ENCODE measurements at places on chromosomes 4 and X.

- DNase-seq: no peak
Measured at GRCh38 chr4:165864271-165864670, 8.8 kb upstream of the TLL1 start.

DNA sequence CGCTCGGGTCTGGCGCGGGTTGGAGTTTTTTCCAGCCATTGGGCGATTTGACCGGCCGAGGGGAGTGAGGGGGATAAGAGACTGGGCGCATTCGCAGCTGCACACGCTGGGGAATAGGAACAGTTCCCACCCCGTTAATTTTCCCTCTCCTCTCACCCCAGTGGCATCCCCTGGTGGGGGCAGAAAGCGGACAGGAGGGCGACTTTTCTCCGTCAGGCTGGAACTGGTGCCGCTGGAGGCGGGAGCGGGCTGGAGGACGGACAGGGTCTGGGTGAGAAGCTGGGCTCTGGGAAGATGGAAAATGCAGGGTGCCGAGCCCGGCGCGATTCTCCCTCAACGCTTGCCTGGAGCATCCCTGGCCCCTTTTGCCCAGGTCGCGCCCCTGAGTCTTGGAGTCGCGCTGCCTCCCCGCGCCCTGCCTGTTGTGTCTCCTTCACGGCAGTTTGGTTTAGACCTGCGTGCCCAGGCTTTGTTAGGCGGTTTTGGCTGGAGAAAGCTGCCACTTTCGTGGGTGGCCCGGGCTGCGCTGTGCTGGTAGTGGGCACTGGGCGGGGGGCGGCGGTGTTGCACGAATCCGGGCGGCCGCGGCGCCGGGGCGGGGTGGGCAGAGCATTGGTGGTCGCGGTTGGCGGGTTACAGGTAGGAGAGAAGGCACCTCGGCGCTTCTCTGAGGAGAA, 2.0 kb downstream of the ADGRL3 start:
- DNase-seq: peak; percentile 36

GRCh38 chrX:150291014-150291413, 72.1 kb upstream of the MAMLD1 start:
- DNase-seq: no peak

DNA sequence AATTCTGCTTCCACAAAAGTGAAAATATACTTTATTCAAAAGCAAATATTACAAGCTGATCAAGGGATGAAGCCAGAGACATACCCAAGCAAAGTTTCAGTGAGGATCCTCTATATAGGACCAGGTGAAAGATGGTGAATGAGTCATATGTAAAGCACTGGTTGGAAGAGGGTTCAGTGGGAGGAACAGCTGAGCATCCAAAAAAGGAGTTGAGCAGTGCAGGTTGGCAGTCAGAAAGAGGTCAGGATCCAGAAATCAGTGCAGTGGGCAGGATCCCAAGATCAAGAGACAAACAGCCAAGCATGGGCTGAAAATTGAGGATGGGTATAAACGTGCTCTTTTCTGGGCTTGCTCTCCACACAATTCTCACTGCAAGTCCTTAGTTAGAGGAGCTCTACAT, 30.3 kb downstream of the OTC start:
- DNase-seq: peak; percentile 69

GRCh38 chr4:2878346-2878745, 34.7 kb downstream of the ADD1 start:
- no peak for DNase-seq

- no peak for DNase-seq
Measured at GRCh38 chr4:65033899-65034298, 624.6 kb upstream of the TECRL start.

DNA sequence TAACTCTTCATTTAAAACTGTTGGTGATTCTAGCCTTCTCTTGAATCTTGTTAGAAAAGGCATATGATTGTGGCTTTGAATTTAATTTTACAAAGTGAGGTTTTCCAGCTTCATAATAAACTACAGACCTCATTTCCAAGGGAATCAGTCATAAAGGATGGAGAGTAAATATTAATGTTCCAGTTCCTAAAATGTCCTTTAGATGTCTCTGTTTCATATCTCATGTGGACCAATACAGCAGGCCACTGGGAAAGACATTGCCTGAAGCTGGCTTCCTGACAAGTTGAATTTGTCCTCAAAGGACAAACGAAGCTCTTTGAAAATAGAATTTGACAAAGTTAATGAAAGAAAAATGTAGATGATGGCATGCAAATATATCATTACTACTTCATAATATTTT, 125.4 kb downstream of the ZNF330 start:
- DNase-seq: peak; percentile 64

DNA sequence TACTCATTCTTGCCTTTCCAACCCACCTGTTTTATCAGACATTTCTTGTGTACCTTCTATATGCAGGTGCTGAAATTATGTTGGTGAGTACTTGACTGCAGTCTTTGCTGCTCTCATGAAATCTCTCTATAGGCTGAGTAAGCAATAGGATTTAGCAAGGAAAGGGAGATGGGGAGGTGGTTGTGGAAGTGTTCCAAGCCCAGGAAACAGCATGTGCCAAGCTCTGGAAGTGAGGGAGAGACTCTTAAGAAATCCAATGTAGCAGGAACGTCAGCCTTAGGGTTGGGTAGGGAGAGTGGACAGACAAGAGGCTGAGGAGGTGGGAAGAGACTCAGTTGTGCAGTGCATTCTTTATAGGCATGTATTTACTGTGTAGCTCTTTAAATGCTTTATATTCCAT, 5.6 kb downstream of the SEPTIN11 start:
- DNase-seq: peak; percentile 19

DNA sequence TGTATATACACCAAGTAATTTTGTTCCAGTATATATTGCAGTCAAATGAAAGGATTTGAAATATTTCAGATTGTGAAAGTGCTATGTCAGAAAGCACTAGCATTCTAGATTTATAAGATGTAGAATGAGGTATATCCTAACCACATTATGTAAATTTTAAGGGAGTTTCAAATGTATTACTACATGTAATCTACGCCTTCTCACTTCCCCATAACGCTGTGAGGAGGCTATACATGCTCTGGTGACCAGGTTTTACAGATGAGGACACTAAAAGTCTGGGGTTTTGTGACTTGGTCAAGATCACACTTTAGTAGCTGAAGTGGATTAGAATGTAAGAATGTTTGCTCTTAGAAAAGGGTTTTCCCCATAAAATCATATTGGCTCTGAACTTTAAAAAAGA, 8.1 kb downstream of the ENPEP start:
- DNase-seq: no peak

GRCh38 chrX:8201896-8202331, 30.8 kb upstream of the VCX2 start:
- no peak for DNase-seq

DNA sequence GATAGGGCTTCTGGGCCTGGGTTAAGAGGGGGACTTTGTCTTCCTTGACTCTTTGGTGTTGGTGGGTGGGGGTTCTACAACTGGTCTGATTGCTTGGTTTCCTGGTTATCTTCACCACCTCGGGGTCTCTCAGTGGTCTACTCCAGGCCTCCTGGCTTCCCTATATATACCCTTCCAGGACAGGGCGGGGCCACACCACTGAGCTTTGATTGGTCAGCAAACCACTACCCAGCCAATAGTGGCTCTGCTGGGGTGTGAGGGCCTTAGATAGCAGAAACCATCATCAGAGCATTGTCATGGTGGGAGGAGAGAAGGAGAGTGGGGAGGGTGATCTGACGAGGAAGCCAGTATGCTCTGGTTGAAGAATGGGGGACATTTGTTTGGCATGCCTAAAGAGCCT, 14.4 kb upstream of the MAGEA1 start:
- DNase-seq: no peak

DNA sequence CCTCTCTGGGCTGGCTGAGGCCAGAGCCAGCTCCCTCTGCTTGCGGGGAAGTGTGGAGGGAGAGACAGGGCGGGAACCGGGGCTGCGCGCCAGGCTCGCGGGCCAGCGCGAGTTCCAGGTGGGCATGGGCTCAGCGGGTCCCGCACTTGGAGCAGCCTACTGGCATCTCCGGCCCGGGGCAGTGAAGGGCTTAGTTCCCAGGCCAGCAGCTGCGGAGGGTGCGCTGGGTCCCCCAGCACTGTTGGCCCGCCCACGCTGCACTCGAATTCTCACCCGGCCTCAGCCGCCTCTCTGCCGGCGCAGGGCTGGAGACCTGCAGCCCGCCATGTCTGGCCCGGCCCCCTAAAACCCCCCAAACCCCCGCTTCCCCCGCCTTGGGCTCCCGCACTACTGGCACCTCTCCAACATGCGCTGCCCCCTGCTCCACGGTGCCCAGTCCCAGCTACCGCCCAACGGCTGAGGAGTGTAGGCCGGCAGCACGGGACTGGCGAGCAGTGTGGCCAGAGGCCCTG, 33.8 kb upstream of the FAT4 start:
- DNase-seq: no peak

DNA sequence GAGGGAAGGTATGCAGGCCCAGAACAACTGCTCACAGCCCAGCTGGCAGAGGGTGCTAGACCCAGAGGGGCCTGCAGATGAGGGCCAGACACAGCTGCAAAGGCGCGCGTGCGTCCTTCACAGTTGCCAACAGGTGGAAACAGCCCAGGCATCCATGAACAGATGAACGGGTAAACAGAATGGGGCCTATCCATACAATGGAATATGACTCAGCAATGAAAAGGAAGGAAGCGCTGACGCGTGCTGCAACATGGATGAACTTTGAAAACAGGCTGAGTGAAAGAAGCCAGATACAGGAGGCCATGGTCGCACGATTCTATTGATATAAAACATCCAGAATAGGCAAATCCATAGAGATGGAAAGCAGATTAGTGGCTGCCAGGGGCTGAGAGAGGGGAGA, 83.1 kb upstream of the DDX3X start:
- no peak for DNase-seq

DNA sequence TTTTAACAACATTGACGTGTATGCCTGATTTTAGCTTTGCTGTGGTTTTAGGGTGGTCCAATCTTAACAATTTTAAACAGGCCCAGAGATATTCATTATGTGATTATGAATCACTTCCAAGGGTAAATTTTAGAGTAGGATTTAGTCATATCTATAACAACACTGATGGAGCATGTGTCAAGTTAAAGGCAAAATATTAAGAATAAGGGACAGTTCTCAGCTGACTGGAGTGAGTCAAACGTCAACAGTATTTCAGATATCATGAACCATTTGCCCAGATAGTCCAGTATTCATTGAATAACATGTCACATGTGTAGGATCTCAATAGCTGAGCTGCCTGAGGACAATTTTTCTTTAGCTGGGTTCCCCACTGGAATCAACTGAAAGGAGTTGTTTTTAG, 61.3 kb upstream of the VCX2 start:
- no peak for DNase-seq

GRCh38 chr4:41095973-41096372, 118.4 kb downstream of the APBB2 start:
- DNase-seq: no peak

- DNase-seq: no peak
Measured at GRCh38 chr4:153825691-153826090, 36.8 kb upstream of the SFRP2 start.

DNA sequence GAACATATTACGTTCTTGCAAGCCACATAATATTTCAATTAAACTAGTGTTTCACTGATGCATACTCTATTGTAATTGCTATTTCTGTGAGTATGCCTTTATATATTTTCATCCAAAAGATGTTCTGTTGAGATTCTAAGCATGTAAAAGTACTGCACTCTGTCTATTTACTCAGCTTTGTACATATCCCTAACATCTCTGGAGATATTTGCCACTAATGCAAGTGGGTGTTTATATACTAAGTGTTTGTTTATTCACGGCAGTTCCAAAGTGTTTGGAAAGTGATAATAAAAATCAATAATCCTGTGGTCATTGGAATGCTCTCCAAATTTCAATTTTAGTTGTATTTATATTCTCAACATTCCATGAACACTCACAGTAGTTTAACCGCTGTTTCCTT, 1989.0 kb downstream of the C4orf33 start:
- DNase-seq: no peak

GRCh38 chr4:163566257-163566796, 71.8 kb downstream of the TMA16 start:
- no peak for DNase-seq
